ENCODE measurements at places on chromosomes 7 and 10. TPM values are rescaled to one million over a fixed set of nuclear protein-coding genes. Genes with fewer than 3 reads are reported as not detected.

The MACC1 gene
- total RNA-seq, result 0.46 TPM

The PNLIPRP3 gene
- not detected for total RNA-seq

The ACSL5 gene
- total RNA-seq, result 13.5 TPM

The DTX2 gene
- 5.6 TPM for total RNA-seq

The NYAP1 gene
- total RNA-seq, result not detected

The COL17A1 gene
- total RNA-seq, result not detected

The RAPGEF5 gene
- 0.85 TPM for total RNA-seq

The RP9 gene
- total RNA-seq, result 15.8 TPM

The STK32C gene
- total RNA-seq, result 13.8 TPM

The BBS9 gene
- total RNA-seq, result 14.9 TPM
